H4 (cell line): ENCODE measurements at places on chromosomes 5 and 9.

DNA sequence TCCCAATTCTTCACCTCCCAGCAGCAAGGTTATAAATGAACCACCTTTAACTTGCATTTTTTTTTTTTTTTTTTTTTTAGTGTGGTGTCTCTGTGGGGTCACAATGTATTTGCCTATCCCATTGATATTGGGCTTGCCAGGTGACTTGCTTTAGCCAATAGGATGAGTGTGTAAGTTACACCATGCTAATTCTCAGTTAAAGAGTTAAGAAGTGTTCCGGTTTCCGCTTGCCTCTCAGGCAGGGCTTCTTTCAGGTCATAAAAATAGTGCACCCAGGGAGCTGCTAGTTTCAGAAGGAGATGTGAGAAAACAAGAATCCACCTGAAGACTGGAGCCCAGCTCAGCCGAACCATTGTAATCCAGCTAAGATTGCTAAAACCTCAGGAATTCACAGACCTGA lies 84.2 kb upstream of the PTPRD start:
- DNase-seq = no peak

- peak; percentile 10 for DNase-seq
Measured at GRCh38 chr9:116482740-116483139, 204.4 kb upstream of the TRIM32 start.

- no peak for DNase-seq
Measured at GRCh38 chr5:151270599-151270998, 17.6 kb downstream of the GM2A start.

DNA sequence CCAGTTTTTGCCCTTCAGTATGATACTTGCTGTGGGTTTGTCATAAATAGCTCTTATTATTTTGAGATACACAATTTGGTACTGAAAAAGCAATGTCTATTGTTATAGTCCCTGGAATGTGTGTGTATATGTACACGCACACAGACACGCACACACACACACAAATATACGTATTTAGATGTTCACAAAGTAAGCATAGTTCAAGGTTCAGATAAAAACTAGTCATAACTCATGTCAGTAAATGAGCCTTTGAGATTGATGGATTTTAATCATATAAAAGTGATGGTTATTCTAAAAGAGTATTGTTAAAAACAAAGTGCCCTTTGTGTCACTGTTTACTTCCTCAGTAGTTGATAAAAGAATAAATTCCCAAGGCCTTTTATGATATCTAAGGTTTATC lies 147.3 kb downstream of the PARP8 start:
- no peak for DNase-seq

- no peak for DNase-seq
Measured at GRCh38 chr5:111069839-111070238, 1.7 kb upstream of the TSLP start.

GRCh38 chr5:17445185-17445584 lies 52.8 kb upstream of the TAF11L2 start:
- no peak for DNase-seq

DNA sequence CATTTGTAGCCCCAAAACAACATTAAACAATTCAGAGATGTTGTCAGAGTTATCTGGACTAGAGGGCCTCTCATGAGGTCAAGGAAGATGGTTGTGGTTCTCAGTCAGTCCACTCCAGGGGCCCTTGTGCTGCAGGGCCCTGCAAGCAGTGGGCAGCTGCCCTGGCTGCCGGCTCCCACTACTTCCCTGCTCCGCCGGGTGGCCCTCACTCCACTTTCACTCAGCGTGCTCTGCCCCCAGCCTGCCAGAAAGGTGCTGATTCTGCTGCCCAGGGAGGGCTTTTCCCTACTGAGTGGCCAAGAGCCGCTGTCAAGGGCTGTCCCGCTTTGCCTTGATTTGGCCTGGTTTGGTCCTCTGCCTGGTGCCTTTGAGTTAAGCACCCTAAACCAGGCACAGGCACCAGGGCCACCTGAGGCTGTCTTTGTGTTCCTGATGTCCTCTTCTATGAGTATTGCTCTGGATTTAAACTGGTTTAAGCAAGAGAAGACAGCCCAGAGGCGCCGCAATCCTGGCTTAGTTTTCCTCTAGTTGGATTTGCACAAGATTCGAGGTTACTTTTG lies 117.2 kb downstream of the GADD45G start:
- no peak for DNase-seq

DNA sequence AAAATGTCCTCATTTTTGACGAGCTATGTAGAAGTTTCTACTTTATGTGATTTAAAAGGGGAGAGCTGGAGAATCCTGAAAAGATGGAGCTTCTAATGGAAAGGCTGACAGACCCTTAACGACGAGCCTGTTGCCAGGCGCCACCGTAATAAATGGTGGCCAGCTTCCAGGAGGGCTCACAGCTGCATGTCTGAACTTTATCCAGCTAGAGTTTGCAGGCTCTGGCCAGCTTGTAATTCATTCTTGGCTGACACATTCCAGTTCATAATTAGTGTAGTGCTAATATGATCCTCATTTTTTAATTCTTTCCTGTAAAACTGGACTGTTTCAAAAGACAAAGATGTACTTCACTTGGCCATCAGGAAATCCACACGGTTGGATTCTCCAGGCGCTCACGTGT lies 246.7 kb downstream of the GAS1 start:
- no peak for DNase-seq

DNA sequence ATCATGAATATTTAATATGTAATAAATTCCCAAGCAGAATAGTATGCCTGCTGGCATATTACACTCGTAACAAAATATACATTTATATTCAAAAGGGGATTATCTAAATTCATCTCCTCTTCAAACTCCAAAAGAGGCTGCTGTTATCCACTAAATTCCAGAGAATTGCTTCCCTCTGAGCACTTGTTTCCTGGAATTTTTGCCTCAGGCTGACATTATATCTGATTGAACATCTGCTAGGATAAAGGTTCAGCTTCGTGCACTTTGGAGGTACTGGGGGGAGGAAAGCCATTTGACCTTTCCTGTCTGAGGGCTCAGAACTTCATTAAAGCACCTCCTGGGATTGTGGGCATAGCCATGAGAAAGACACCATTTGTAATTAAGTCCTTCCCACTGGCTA lies 4.3 kb upstream of the HAPLN1 start:
- DNase-seq = no peak

- no peak for DNase-seq
Measured at GRCh38 chr9:99628849-99629620, 192.7 kb upstream of the NR4A3 start.

GRCh38 chr5:39587675-39588074 lies 162.9 kb upstream of the DAB2 start:
- no peak for DNase-seq

GRCh38 chr9:3181049-3181953 lies 337.4 kb upstream of the PUM3 start:
- DNase-seq = no peak

DNA sequence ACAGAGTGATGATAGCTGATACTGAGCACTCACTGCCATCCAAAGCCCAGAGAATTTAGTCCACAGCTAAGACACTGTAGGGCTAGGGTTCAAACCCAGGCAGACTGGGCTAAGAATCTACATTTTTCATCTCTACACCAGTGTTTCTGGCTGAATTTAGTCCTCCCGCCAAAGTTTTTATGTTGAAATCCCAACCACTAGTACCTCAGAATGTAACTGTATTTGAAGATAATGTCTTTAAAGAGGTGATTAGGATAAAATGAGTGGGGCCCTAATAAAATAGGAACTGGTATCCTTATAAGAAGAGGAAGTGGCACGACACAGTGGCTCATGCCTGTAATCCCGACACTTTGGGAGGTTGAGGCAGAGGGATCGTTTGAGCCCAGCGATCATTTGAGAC lies 4.3 kb downstream of the GNA14 start:
- DNase-seq = no peak

- no peak for DNase-seq
Measured at GRCh38 chr9:70000469-70000868, 43.2 kb upstream of the MAMDC2 start.

DNA sequence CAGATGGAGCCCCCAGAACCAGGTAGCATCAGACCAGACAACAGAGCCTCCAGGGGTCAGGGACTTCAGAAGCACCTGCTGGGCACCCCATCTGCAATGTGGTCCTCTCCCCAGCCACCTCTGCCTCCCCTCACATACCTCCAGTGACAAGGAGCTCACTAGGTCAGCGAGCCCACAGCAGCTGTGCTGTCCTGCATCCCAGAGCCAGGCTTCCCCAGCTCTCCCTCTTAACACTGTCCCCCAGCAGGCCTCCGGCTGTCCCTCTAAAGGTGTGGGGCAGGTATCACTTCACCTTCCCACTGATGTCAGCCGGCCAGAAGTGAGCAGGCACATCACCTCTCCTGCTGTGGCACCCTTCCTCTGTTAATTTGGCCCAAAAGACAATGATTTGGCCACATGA lies 83.6 kb downstream of the LMX1B start:
- DNase-seq = no peak
